ENCODE measurements at places on chromosomes 1 and 21.
A peak's percentile ranks its signal among the peaks of the same experiment; 100 is the strongest.

DNA sequence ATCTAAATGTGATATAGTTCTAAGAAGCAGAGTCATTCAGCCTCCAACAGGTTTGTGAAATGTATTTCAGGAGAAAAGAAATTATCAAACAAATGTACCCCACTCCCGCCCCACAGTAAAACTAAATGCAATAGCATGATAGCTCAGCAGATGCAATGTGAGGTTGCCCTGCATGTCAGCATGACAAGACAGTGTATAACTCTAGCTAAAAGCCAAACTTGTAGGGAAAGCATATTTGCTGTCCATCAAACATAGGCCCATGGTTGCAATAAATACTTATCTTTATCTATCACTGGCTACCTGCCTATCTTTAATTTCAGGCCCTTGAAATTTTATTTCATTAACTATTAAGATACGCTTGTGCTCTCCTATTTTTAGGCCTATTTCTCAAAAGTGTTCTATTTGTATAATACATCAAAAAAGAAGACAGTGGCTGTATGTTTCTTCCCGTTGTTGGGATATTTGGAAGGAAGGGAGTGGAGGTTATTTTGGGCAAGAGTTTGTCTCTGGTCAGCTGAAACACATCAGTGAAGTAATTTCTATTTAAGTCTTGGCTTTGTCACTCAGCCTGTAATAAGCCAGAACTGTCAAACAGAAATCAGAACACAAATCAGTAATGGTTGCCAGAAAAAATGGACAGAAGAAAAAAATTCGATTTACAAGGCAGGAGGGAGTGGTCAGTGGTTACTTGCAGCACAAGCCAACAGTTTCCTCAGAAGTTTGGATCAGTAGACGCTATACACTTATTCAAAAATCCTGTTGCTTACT lies 307.4 kb upstream of the ADGRL2 start:
- no peak for DNase-seq

DNA sequence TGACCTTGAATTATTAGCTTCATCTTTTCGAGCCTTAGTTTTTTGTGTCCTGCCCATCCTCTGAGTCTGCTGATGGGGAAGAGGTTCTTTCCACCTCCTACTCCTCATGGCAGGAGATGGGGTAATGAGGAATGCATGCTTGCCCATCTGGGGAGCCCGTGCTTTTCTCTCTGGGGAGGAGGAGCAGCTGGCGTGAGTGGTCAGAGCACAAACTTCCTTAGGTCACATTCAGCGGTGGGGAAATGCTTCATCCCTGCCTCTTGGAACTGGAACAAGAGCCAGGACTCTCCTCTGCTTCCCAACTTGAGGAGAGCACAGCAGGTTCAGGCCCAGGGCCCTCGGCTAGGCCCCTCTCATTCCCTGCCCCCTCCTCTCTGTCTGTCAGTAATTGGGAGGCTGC lies 155.0 kb downstream of the PCNX2 start:
- DNase-seq, result peak; percentile 13

DNA sequence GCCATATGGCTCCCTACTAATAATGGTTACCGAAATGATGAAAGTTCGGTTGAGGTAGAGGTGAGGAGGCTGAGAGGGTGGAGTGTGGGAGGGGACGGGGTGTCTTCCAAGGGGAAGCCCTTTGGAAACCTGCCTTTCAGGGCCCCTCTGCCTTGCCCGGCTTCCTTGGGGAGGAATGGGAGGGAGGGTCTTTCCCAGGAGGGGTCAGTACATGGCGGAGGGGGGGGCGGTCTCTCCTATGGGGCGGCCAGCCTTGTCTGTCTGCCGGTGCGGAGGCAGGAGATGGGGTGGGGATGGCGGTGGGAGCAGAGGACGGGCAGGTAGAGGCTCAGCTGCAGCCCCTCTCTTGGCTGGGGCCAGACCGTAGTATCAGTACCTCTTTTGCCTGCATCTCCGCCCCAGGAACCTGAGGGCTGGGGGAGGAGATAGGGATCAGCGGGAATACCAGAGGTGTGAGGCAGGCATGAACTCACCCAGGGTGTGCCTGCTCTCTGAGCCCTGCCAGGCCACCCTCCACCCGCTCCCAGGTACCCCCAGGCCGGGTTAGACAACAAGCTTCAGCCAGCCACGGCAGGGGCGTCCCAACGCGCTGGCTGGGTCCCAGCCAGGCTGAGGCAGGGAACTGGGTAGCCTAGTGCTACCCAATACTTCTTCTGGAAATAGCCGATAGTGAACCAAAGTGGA lies 79.4 kb upstream of the POU3F1 start:
- DNase-seq, result no peak

DNA sequence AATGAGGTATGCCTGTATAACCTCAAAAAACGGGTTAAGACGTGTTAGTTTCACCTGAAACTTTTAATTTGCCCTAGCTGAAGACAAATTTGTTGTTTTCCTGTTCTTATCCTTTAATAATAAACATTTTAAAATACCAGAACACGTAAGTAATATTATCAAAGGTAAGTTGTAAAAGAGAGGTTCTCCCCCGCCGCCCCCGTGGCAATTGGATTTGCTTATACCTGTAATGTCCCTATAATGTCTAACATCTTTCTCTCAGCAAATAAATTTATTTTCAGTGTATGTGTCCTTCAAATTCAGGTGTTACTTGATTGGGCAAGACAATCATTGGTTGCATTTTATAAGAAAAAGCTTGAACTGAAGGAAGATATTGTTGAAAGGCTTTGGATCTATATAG lies 5.9 kb downstream of the URB2 start:
- no peak for DNase-seq

DNA sequence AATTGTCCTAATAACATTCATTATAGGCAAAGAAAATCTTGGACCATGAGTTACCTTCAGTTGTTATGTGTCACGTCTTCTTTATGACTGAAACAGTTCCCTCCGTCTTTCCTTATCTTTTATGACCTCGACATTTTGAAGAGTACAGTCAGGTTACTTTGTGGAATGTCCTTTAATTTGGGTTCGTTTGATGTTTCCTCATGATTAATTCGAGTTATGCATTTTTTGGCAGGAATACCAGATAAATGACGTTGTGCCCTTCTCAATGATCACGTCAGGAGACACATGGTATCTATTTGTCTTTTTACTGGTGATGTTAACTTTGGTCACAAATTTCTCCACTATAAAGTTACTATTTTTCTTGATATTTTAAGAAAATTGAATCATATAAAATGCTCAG lies 17.3 kb upstream of the KLF17 start:
- no peak for DNase-seq
